NCI-H1436 treated with DMSO at 0.1 percent for 48 hours (cell line): ENCODE measurements at places on chromosomes 6 and 20.

GRCh38 chr20:20212675-20213096 lies 155.2 kb upstream of the INSM1 start:
- DNase-seq: peak; percentile 65

DNA sequence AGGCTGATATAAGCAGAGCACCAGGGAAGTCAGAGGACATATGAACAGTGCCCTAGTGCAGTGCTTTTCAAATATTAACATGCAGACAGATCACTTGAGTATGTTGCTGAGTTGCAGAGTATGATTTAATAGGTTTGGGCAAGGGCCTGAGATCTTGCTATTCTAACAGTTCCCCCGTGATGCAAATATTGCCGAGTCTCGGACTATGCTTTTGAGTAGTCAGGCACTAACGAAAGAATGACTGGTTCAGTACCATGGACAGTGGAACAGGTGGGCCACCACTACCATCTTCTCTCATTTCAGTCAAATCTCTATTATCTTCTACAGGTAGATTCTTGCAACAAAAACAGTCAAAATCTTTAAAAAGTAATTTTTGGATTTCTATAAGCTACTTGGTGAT lies 3.7 kb upstream of the TMEM200A start:
- no peak for DNase-seq

DNA sequence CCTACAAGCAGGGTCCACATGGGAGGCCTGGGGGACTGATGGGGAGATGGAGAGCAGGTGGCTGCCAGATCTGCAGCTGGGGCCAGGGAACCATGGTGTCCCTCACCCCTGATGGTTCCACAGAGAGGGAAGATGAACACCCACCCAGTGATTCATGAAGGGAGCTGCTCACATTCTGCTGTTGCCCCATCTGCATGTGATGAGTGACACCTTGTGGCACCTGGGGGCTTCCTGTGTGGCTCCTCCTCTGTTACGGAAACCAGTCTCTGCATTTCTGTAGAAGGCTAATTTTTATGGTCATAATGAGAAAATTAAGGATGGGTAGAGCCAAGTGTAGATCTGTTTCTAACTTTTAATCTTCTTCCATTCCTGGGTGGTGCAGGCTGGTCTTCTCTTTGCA lies 217.1 kb downstream of the SMOC2 start:
- DNase-seq: no peak

DNA sequence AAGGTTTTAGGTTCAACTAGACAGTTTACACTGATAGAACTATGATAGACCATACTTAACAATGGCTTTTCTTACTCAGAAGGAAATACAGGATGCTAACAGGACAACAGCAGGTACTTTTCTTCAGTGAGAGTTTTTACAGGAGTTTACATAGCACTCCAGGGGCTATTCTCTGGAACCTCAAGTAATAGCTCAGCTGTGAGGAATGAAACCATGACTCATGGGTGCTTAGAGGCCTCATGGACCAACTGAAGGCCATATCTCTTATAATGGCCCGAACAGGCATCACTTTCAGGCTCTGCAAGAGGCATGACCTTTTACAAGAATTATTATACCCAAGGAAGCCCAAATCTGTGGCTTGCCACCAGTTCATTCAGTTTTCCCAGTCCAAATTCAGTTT lies 31.8 kb downstream of the TREML1 start:
- no peak for DNase-seq

DNA sequence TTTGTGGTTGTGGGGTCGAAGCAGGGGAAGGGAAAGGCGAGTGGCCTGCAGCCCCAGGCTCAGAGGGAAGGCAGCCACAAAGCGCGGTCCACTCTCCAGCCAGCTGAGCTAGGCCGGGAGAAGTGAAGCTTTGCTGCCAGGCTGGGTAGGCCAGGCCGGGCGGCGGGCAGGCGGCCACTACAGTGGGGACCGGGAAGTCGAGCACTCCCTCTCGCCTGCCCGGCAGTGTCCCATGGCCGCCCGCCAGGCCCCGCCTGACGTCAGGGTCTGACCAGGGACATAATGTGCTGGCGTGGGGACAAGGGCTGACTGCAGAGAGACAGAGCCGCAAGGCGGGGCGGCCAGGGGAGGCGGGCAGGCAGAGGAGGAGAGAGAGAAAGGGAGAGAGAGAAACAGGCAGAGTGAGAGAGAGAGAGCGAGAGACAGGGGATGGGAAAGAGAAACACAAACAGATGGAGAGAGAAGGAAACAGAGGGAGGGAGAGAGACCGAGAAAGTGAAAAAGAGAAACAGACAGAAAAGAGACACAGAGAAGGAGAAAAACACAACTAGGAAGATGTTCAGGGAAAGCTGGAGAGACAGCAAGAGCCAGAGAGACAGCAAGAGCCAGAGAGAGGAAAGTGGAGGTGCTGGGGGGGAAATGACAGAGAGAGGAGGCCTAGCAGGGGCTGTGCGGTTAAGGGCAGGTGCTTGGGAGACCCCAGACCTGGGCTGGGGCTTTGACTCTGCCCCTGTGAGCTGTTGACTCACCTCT lies 94.5 kb upstream of the PTPN1 start:
- DNase-seq: no peak

GRCh38 chr6:32397252-32397920 lies 9.6 kb downstream of the BTNL2 start:
- DNase-seq: no peak
